Germinal center (tissue), 1 donor: ENCODE measurements at places on chromosomes 1 and 21.

GRCh38 chr1:6389971-6390370 lies 3.6 kb downstream of the ACOT7 start:
- DNase-seq: no peak

- no peak for DNase-seq
Measured at GRCh38 chr1:21874778-21875547, 62.1 kb downstream of the HSPG2 start.

GRCh38 chr1:213227458-213227857 lies 176.4 kb downstream of the RPS6KC1 start:
- DNase-seq: no peak

- DNase-seq: no peak
Measured at GRCh38 chr1:31624309-31624708, 6.8 kb downstream of the HCRTR1 start.

DNA sequence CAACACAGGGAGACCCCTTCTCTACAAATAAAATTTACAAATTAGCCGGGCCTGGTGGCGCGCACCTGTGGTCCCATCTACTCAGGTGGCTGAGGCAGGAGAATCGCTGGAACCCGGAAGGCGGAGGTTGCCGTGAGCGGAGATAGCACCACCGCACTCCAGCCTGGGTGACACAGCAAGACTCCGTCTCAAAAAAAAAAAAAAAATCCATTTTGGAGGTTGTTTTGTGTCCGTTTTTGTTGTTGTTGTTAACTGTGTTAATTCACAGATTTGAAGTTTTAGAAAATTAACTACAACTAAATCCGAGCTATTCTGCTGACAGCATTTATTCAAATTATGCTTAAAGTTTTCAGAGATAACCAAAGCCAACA lies 618 bp downstream of the CLCC1 start:
- DNase-seq: no peak

- DNase-seq: no peak
Measured at GRCh38 chr21:28875078-28875477, 117.6 kb downstream of the LTN1 start.

- no peak for DNase-seq
Measured at GRCh38 chr1:44359234-44359935, 4.3 kb upstream of the ERI3 start.

DNA sequence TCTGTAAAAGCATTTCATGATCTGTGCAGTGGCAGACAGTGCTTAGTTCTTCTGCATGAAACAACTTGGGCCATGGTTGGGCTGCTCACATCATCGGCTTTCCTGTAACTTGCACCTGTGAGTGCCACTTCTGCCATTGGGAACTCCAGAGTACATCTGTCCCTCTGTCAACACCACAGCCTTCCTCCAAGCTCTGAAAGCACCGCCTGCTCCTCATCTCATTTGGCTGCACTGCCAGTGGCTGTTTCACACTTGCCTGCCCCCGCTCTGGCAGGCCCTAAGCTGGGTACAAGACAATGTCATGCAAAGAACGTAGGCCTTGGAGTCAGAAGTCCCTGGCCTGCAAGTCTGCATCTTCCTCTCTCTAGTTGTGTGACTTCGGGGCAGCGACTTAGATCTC lies 46.4 kb downstream of the DDX20 start:
- no peak for DNase-seq

DNA sequence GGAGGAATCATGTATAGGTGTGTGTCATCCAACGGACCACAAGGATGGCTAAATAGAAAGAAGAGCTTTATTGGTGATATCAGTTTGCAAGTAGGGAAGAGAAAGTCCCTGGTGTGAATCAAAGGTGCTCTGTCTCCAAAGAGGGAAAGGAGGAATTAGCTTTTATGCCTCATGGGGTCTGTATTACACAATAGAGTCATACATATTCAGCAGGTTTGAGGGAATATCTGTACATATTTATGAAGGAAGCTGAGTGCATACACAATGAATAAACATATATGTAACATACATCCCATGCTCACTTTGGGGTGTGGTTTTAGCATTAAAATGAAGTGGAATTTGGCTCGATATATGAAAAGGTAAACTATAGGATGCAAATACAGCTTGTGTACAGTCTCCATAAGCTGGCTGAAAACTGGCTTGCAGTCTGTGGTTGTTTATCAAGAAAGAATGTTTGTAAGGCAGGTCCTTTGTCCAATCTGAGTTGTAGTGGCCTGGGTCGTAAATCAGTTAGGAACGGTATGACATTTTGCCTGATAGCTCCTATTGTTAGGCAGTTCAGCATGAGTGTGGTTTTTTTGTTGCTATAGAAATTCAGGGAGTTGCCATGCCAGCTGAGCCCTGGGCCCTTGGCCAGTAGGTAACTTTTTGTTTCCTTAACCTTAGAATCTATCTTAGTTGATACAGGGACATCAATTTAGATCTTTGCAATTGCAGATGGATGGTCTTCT lies 198.0 kb upstream of the ZP4 start:
- no peak for DNase-seq

DNA sequence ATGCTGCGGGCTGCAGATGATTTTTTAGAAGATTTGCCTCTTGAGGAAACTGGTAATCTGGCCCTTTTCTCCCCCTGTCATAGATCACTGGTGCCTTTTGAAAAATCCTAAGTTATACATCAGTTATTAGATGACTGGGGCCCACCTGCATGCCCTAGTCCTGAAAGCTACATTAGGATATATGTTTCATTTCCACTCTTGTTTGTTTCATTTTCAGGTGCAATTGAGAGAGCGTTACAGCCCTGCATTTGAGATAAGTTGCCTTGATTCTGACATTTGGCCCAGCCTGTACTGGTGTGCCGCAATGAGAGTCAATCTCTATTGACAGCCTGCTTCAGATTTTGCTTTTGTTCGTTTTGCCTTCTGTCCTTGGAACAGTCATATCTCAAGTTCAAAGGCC lies 8.1 kb upstream of the IFI44 start:
- no peak for DNase-seq

DNA sequence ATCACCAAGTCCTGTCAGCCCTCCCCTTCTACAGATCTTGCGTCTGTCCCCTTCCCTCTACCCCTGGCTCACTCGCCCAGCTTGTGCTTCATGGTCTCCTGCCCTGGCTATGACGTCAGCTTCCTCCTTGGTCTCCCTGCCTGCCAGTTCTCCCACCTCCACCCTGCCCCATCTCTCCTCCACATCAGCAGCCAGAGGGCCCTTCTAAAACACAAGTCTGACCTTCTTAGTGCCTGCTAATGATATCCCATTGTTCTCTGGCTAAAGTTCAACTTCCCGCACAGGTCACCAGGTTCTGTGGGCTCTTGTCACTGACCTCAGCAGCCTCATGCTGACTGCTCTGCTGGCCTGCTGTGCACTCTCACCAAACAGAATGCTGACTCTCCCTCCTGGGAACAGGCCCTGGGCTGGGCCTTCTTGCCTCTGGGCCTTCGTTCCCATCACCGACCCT lies 24.7 kb upstream of the MYCL start:
- DNase-seq: no peak

- DNase-seq: no peak
Measured at GRCh38 chr1:149936992-149937705, 470 bp upstream of the MTMR11 start.

DNA sequence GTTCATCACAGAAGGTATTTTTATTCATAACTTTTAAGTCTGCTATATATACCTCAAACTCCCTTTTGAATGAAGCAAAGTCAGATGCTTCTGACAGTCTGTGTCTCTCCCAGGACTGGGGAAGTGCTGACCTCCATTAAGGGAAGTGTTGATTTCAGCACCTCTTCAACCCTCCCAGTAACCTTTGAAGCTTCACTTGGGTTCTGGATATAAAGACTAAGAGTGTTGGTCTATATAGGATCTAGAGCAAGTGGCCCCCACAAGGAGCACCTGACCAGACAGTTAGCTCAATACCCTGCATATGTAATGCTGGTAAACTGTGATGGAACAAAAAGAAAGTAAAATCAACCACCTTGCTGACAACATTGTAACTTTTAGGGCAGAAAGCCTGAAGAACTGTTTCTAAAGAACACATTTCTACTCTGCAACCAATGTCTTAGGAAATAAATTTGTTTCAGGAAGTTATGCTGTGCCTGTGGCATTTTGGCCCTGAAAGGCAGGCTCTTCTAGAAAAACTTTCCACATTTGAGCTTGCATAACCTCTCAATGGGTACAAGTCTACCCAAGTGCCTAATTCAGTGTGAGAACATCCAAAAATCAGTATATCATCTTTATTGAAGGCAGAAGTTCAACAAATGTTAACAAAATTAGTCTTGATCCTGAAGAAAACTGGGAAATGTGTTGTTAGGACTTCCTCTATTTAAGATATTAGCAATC lies 865 bp upstream of the PTPN22 start:
- DNase-seq: no peak

- no peak for DNase-seq
Measured at GRCh38 chr1:218494449-218494852, 149.3 kb downstream of the TGFB2 start.

DNA sequence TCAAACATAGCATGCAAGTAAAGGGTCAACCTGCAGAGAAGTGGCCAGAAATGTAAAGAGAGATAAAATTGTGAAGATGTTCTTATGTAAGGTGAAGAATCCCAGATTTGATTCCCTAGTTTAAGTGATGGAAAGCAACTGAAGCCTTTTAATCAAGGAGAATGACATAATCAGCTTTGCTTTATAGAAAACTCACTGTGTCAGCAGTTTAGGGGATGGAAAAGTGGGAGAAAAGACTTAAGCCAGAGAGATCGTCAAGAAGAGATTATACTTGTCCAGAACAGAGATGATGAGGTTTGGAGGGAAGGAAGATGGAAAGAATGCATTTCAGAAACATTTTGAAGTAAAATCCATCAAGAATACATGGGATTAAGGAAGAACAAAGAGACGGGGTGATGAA lies 275.3 kb upstream of the ST6GALNAC5 start:
- DNase-seq: no peak

DNA sequence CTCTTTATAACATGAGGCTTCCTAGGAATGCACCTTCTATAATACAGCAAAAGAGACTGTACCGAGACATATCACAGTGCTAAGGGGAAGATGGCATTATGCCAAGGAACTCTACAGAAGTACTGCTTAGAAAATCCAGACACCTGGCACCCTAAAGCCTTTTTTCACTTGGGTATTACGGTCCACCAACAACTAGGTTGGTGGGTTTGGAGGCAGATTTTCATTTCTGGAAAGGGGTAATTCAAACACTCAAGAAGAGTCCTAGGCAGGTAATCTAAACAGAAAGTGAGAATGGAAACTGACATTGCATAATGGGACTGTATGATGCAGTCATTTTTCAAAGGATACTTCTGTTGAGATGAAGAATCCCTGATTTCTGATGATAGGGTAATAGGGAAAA lies 19.6 kb downstream of the SCMH1 start:
- DNase-seq: no peak

GRCh38 chr1:180513531-180513930 lies 11.2 kb upstream of the ACBD6 start:
- DNase-seq: no peak

DNA sequence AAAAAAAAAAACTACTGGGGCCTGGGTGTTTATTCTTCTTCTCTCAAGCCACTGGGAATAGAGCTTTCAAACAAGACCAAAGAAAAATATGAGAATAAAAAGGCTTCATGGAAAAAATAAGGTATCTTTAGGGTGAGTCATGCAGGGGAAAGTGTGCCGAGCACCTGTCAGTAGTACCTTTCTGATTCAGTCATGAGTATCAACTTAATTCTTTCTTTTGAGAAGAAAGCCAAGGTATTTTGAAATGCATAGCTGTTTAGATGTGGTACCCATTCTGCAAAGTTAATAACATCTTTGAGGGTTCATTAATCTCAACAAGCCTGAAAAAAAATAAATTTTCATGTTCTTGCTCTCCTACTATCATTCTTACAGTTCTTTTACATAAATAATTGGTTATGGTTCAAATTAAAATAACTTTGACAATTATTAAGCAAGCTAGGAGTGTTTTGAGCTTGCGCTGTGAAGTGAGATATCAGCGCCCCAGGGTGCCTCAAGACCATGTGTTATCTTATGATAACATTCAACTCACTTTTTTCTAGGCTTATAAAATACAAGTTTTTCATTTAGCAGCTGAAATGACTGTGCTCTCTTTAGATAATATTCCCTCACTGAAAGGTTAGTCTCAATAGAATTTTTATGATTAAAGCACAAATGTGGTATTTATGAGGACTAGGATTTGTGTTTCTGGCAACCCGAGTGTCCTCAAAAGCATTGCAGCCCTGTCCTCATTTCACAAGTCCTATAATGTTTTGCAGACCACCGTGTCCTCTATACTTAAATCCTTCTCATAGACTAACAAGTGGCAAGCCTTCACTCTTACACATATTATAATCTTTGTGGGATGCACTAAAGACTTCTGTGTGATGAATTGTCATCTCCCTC lies 138.6 kb downstream of the SLC44A5 start:
- no peak for DNase-seq

DNA sequence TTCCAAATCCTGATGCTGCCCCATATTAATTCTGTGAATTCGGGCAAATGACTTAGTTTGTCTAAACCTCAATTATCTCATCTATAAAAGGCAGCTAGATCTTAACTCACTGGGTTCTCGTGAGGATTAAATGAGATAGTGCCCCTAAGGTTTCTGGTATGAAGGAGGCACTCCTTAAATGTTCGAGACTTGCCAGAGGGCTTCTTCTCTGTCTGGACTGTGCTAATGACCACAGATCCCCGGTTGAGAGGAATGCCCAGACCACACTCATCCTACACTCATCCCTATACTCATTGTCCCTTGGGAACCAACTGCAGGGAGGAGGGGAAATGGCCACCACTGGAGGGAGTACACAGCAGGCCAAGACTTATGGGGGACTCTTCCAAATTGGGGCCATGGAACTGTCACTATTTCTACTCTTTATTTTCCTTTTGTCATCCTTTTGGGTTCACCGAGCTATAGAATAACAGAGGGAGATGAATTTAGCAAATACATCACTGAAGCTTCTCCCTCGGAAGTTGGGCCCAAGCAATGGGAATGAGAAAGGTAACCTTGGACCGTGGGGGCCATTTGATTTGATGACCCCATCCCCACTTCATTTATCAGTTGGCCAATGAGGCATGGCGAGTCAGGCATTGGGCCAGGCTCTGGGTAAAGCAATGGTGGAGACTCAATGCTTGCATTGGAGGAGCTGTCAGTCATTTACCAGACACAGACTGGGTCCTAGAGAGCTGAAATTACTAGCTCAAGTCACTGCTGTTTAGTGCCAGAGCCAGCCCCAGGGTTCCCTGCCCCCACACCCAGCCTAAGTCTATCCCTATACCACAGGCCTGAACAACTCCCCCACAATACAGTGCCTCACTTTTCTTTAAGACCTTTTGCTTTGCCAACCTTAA lies 5.1 kb downstream of the ATF3 start:
- no peak for DNase-seq

- DNase-seq: no peak
Measured at GRCh38 chr1:234507626-234508387, 28.8 kb upstream of the TARBP1 start.

DNA sequence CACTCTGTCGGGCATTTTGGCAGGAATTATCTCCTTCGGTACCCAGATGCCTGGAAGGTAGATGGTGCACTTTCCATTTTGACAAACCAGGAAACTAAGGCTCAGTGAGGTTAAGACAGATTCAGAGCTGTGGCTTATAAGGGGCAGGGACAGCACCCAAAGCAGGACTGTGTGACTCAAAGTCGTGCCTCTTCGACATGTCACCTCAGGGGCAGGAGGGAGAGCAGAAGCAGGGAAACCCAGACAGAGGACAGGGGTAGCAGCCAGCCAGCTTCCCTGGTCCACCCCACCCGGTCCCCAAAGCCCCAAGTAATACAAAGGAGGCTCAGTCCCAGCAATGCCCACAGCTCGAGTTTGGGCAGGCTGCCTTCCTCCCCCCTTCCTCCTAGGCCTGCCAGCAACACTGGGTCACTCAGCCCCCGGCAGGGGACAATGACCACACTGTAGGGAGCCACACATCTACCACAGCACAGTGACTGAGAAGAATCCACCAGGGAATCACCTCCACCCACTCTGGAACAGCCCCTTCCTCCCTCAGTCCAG lies 2.5 kb downstream of the RHOC start:
- no peak for DNase-seq

- no peak for DNase-seq
Measured at GRCh38 chr1:76352741-76353435, 278.3 kb downstream of the ST6GALNAC3 start.
